SW 1271 (cell line): ENCODE measurements at places on chromosomes 7 and 10.

GRCh38 chr10:44376472-44377099, 8.3 kb downstream of the CXCL12 start:
- DNase-seq, result no peak

GRCh38 chr7:115260381-115260780, 338.5 kb downstream of the MDFIC start:
- DNase-seq, result no peak

DNA sequence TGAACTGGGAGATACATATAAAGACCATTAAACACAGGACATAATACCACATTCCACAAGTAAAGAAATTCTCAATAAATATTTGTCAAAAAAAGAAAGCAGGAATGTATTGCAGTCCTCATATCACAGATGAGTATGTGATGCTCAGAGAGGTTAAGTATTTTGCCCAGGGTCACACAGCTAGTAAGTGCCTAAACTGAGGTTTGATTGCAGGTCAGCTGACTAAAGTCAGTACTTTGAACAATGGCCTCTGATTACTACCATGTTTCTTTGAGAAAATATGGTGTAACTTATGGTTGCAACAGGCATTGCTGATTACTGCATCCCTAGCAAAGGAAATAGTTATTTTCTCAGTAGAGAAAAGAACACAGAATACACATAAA, 267.1 kb downstream of the ELMO1 start:
- no peak for DNase-seq

GRCh38 chr10:58209669-58210068, 58.0 kb downstream of the IPMK start:
- DNase-seq, result no peak

DNA sequence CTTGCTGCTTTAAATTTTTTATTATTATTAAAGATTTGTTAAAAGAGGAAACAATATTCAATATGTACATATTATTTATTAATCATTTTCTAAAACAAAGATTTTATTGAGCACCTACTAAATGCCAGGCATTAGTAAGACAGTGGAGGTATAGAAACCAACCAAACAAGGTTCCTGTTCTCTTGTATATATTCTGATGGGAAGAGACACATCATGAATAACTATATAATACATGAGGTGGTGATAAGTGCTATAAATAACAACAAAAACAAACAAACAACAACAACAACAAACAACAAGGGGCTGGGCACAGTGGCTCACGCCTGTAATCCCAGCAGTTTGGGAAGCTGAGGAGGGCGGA, 630 bp upstream of the LIPA start:
- DNase-seq, result no peak

DNA sequence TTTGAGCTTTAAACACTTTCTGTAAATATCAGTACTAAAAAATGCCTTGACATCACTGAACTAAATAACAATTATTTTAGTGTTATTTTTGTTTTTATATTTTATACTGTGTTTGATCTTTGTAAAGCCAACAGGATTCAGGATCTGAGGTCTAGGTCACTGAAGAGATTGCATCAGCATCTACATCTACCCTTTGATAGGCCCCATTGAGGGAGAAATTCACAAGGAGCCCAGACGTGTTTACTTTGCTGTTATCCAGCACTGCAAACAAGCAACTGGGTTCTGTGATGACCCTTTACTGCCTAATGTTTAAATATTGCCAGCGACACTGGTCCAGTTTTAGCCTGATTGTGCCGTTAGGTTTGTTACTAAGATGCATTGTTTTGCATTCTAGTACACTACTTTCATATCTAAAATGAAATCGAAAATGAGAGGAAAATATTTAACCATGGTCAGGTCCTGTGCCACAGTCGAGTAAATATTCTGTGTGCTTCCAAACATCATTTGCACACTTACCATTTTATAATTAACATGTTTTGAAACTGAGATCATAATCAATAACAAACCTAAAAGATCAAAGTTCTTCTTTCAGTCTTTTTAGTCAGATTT, 48.7 kb downstream of the SP8 start:
- no peak for DNase-seq

GRCh38 chr7:134388336-134389019, 70.4 kb downstream of the AKR1B1 start:
- DNase-seq, result no peak

- no peak for DNase-seq
Observed at GRCh38 chr10:6201516-6201975, 1.2 kb upstream of the PFKFB3 start.

DNA sequence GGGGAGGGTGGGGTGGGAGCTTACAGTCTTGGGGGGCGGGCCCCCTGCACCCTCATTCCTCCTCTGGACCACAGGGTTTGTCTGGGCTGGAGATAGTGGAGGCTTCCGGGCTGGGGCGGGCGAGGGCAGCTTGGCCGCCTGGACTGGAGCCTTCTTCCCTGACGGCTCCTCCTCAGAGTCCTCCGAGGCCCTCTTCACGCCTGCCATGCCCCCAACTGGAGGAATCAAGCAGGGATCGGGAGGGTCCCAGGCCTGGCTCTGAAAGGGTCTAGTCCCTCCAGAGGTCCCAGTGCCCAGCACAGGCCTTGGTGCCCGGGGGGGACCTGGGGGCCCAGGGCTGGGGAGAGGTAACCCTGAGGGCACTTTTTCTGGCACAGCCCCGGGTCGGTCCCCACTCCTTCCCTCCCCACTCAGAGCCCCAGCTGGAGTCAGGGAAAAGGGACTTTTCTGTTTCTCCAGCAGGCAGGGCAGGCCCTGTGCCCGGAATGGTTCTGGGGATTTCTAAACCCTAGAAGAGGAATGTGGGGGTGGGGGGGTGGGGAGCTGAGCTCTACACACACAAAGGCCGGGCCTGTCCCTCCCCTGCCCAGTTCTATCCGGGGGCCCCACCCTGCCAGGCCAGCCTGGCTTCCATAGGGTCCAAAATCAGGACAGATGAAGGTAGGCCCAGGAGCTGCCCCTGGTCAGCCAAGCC, 11.6 kb downstream of the MICALL2 start:
- DNase-seq, result no peak

DNA sequence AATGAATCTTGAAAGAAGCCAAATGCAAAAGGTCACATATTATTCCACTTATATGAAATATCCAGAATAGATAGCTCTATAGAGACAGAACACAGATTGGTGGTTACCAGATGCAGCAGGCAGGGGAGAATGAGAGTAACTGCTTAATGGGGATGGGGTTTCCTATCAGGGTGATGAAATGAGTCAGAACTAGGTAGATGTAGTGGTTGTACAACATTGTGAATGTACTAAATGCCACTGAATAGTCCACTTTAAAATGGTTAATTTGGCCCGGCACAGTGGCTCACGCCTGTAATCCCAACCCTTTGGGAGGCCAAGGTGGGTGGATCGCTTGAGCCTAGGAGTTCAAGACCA, 9.4 kb upstream of the SLC25A28 start:
- DNase-seq, result no peak

DNA sequence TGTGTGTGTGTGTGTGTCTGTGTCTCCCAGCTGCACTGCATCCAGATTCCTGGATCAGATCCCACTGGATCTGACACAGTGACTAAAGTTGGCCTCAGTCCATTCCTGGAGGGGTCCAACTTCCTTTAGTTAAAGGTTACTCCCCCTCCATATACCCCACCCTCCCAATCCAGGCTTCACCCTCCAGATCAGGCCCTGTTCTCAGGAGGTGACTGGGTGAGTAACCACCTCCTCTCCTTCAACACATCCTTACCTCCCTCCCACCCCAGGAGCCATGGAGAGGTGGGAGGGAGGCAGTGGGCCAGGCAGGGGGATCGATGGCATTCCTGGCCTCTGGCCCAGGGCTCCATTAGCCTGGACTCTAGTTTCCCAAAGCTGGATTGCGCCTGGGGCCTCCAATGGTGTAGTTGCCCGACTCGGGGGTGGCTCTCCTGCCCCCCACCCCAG, 11.3 kb downstream of the KCNIP2 start:
- no peak for DNase-seq

GRCh38 chr7:140238778-140239652, 62.2 kb upstream of the KDM7A start:
- no peak for DNase-seq

GRCh38 chr10:128867210-128867609, 599.8 kb upstream of the MGMT start:
- no peak for DNase-seq

- DNase-seq, result no peak
Observed at GRCh38 chr10:117553142-117553814, 10.7 kb downstream of the EMX2 start.
